ENCODE measurements at places on chromosomes 16 and 17. TPM values are rescaled to one million over a fixed set of nuclear protein-coding genes. Genes with fewer than 3 reads are reported as not detected.

GRCh38 chr17:70208080-70208794 lies 38.9 kb downstream of the KCNJ2 start:
- no peak for DNase-seq

- no peak for DNase-seq
Measured at GRCh38 chr16:55126456-55126855, 195.8 kb downstream of the IRX5 start.

GRCh38 chr17:10631048-10631700 lies 25.9 kb downstream of the MYH3 start:
- DNase-seq: no peak

DNA sequence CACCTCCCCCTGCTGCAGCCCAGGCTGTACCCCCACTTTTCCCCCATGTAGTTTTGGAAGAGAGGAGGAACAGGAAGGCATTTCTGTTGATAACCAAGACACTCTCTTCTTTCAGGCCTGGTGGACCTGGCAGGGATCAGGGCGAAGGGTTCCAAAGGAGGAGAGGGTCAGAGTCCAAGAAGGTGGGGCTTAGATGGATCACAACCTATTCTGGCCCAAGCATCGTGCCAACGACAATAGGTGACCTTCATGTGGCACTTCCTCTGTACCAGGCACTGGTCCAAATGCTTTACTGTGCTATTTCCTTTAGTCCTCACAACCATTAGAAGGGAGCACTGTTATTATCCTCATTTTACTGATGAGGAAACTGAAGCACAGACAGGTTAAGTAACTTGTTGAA lies 84.3 kb downstream of the TMEM132E start:
- DNase-seq: no peak

DNA sequence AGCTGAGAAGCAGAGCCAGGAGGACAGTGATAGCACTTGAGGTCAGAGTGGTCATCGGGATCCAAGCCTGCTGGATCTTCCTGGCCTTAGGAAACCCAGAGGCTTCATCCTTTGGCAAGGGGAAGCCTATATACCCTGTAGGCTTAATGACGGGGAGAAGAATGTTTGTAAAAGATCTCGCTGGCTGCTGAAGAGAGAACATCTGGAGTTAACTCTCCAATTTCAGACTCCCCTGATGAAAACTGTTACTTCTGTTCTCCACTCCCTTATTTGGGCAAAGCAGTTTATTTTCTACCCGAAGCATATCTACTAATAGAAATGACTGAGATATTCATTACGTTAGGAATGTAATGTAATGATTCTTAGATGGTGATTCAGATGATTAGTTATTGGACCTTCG lies 487.0 kb downstream of the CDH13 start:
- DNase-seq: no peak

GRCh38 chr17:47694581-47695428 lies 844 bp downstream of the TBKBP1 start:
- DNase-seq: no peak

- no peak for DNase-seq
Measured at GRCh38 chr17:58284613-58285421, 4.1 kb upstream of the MPO start.

GRCh38 chr16:87201052-87201451 lies 116.1 kb downstream of the C16orf95 start:
- no peak for DNase-seq

DNA sequence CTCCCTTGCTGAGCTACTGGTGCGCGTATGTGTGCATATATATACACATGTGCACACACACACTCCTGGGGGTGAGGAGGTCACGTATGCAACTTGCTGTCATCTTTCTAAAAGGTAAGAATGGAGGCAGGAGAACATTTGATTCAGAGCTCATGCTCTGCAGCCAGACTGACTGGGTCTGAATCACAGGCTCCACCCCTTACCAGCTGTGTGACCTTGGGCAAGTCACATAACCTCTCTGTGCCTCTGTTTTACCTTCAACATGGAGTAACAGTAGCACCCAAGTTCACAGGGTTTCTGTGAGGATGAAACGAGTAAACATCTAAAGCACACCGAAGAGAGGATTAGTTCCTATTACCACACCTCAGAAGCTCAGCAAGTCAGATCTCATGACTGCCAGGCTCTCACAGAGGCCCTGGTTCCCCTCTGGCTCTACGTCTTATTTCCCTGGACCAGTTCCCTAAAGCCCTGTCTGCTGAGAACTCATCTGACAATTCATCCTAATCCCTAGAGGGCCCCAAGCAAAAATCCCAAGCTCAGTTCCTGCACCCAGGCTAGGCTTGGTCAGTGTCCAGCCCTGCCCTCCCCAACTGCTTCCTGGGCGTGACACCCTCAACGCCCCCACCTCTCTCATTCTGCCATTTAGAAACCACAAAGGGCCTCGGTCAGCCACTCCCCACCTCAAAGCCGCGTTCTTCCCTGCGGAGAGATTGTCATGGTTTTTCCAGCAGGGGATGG lies 28.7 kb downstream of the ABR start:
- no peak for DNase-seq

DNA sequence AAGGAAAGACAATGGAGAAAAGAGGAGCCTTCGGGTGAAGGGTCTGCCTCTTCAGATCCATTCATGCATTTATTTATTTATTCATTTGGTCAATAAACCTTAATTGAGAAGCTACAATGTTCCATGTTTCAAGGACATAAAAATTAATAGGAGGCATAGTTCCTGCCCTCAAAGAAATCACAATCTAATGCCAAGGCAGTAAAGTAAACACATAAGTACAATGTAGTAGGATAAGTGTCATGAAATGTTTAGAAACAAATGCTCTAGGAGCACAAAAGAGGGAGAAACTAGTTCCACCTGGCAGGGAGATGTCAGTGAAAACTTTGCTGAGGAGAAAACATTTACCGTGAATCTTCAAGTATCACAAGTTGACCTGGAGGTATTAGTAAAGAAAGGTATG lies 103.5 kb upstream of the NOG start:
- no peak for DNase-seq

- DNase-seq: no peak
Measured at GRCh38 chr16:49491771-49492761, 118.5 kb downstream of the C16orf78 start.

DNA sequence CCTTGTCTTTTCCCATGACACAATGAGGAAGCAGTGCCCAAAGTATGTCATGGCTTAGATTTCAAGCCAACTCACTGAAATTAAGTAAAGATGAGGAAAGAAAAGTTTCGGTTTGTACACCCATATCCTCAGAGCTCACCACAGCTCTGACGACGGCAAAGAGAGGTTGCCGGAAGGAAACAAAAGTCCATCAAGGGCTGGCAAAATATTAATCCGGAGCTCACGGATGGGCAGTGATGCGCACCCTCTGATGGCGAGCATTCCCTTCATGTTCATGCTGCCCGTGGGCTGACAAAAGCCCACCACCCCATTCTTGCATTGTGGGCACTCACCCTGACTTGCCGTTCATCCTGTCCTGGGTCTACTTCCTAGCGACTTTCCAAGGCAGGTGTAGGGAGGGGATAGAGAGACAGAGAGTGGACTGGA lies 103.1 kb downstream of the SOX9 start:
- no peak for DNase-seq

GRCh38 chr17:81912441-81913309 lies 1.5 kb upstream of the PCYT2 start:
- DNase-seq: no peak

- DNase-seq: no peak
Measured at GRCh38 chr17:10050597-10051101, 145.6 kb upstream of the RCVRN start.

DNA sequence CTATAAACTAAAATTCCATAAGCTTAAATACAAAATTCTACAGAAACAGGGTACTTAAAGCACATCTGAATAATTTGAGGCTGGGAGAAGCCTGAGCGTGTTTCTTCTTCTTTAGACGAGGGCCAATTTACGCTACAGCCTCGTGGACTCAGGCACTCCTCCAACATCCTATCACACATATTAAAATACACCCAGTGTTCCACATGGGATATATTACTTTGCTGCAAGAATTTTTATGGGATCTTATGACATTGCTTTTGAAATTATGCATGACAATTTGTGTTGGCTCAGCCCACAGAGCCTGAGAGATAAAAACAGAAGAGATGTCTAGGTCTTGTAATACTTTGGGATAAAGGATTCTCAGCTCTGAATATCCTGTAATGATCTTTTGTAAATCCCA lies 3.5 kb upstream of the TANGO6 start:
- no peak for DNase-seq

DNA sequence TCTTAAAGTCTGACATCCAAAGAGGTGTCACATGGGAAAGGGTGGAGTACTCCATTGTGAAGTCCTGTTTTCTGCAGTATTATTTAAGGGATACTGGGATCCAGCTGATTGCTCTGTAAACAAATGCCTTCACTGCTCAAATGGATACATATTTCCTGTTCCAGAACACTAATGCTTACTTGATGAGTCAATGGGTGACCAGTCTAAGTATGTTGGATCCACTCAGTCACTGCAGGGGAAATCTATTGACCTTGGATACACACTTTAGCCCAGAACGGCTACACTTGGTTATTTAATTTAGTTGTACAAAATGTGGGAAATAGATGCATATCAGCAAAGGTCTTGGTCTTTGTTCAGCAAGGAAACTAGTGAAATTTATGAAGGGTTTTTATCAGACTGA lies 261.4 kb downstream of the MAP2K4 start:
- peak; percentile 27 for DNase-seq

DNA sequence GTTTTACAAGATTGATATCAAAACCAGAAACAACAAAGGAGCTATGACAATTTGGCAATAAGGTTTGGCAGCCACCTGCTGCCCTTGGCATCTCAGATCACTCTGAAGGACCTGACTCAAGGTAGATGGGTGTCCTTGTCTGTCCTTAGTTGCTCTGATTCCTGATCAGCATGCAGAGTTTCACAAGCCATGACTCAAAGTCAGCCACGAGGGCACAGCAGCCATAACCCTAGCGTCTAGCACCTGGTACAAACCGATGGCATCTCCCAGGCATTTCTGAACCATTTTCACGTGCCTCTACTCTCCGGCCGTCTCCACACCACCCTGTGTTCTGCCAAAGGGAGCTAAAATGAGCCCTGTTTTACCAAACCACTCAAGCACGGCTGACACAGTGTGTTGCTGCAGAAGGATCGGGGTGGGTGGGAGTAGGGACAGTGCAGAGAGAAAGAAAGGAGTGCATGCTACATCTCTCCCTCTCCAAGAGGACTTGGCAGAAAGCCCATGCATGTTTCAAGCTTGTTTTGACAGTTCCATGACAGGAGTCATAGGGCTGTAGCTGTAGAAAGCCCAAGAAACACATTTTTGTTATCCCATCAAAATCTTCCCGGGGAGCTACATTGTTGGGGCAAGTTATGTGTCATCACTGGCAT lies 297.3 kb downstream of the ABCC12 start:
- no peak for DNase-seq

GRCh38 chr17:57881783-57882351 lies 32.0 kb upstream of the MRPS23 start:
- no peak for DNase-seq

DNA sequence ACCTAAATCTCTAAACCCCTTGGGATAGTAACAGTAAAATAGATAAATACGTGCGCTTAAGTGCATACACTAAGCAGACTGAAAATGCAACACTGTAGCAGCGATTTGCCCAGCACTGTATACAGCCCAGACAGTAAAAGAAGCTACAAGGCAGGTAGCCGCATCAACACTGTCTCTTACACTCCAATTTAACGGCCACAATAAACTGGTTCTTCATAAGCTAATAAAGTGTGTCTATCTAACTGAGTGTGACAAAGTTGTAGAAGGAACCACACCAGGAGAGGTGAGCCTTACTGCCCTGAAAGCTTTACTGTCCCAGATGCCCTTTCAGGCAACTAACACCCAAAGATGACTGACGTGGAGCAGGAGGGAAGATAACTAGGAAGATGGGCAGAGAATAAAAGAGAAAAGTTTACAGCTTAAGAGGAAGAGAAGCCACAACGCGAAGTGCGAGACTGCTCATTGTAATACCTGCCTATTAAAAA lies 847 bp downstream of the ZDHHC7 start:
- no peak for DNase-seq

DNA sequence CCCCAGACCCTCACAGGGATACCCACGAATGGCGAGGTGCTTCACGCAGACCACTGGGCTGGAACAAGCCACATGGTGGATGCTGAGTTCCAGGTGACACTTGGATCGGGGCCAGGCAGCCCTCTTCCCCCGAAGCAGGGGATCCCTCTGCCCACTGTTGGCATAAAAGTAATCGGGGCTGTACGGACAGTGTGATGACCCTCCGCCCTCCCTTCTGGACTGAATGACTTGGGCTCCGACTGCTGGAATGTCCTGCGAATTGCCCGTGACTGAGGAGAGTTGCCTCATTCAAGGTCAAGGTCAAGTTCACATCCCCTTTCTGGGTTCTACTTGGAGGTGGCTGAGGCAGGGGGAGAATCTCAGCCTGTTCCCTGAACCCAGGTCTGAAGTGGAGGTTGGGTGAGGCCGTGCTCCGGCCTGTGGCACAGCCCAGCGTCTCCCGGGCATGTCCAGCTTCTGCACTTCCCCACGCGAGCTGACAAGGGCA lies 28.5 kb upstream of the CREBBP start:
- no peak for DNase-seq

DNA sequence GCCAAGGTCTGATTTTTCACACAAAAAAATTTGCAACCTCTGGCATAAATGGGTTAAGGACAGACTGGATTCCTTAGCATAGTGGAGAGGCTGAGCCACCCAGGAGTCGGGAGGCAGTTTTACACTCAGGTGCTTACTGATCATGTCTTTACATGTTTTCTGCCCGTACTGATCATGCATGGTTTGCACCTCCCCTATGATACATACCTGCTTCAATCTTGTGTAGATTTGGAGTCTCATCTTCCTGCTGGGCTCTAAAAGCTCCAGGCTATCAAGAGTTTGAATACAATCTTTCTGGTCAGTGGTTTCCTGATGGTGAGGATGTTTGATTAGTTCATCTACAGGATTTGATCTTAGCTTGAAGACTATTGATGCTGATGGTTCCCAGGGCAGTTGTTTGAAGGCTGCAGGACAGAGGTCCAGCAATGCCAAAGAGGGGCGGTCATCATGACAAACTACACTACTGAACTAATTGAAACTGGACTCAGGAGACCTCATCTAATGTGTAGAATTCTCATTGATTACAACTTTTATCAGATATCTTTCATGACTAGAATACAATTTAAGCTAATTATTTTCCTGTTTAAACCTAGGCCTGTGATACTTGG lies 6.9 kb downstream of the C1QBP start:
- no peak for DNase-seq

- no peak for DNase-seq
Measured at GRCh38 chr16:58634265-58634802, 4.7 kb upstream of the CNOT1 start.

The CCL8 gene
- total RNA-seq: not detected

The KRTAP4-6 gene
- not detected for total RNA-seq

The LGALS9B gene
- total RNA-seq: not detected

The SRSF1 gene
- 159 TPM for total RNA-seq

The TBC1D3H gene
- not detected for total RNA-seq

The CCDC154 gene
- 0.58 TPM for total RNA-seq
